Placental pericyte (primary cell): ENCODE measurements at places on chromosomes 1 and 21. TPM values are rescaled to one million over a fixed set of nuclear protein-coding genes. Genes with fewer than 3 reads are reported as not detected.

Gene DIPK1A
- 3.9 and 7.6 TPM in 2 replicates for total RNA-seq

Gene TMPRSS3
- not detected in 2 replicates for total RNA-seq

Gene KCNJ6
- 0.14 and 0.22 TPM in 2 replicates for total RNA-seq

Gene KCNJ10
- not detected in 2 replicates for total RNA-seq

Gene NCAM2
- total RNA-seq, result 0.29 and 2.4 TPM in 2 replicates
